ENCODE measurements at places on chromosomes 2 and 18. TPM values are rescaled to one million over a fixed set of nuclear protein-coding genes. Genes with fewer than 3 reads are reported as not detected.

DNA sequence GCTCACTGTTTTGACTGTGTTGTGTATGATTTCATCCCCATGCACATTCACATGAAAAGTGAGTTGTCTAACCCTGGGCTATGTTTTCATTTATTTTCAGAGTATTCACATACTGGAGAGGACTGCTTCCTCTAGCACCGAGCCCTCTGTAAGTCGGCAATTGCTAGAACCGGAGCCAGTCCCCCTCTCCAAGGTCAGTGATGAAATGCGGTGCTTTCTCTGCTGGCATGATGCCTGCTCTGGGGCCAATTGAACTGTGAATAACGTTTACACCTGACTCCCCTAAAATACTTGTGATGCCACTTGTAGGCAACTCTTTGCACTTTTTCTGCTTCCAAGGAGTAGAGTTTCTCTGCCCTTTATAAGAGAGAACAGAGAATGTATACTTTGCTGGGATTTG, 126.9 kb downstream of the PRKRA start:
- DNase-seq: no peak
- no peaks in the 10 kb centered on the region for H3K36me3 ChIP-seq
- H3K4me3 ChIP-seq: no peak overlapping the region
- H3K27me3 ChIP-seq: no peaks in the 10 kb centered on the region

- no peak overlapping the region for H3K4me3 ChIP-seq
- H3K27me3 ChIP-seq: no peaks in the 10 kb centered on the region
- no peak overlapping the region for H3K27ac ChIP-seq
- H3K36me3 ChIP-seq: no peaks in the 10 kb centered on the region
- no peak for DNase-seq
These were observed 256.1 kb downstream of the RPRM start for GRCh38 chr2:153222231-153223165.

GRCh38 chr2:20042531-20042930, 8.9 kb downstream of the LAPTM4A start:
- H3K27ac ChIP-seq: peak overlapping the region; percentile 19
- no peaks in the 10 kb centered on the region for H3K27me3 ChIP-seq
- peaks cover 33% of the 10 kb centered on the region for H3K36me3 ChIP-seq

GRCh38 chr2:116732322-116732721, 1082.2 kb upstream of the DDX18 start:
- DNase-seq: no peak
- no peak overlapping the region for H3K27ac ChIP-seq
- no peaks in the 10 kb centered on the region for H3K36me3 ChIP-seq
- no peak overlapping the region for H3K4me3 ChIP-seq

GRCh38 chr18:41666231-41666630, 288.8 kb upstream of the PIK3C3 start:
- H3K4me1 ChIP-seq: no peaks in the 10 kb centered on the region
- H3K36me3 ChIP-seq: no peaks in the 10 kb centered on the region
- no peak overlapping the region for H3K27ac ChIP-seq

DNA sequence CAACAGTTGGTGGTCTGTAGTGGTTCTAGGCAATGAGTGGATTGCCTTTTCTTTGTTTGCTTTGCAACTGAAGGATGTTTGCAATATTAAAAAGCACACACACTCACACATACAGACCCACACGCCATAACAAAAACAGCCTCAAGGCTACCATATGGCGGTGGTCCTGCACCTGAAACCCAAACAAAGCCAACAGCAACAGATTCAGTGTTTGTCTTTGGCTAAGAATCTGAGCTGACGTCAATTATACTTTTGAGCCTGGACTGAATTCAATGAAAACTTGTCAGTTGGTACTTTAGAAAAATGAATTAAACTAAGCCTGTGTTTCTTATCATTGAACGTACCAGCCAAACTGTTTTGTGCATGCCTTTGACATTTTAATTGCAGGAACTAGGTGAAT, 65.0 kb upstream of the NYAP2 start:
- no peak for DNase-seq
- H3K4me1 ChIP-seq: no peaks in the 10 kb centered on the region
- H3K4me3 ChIP-seq: no peak overlapping the region
- no peaks in the 10 kb centered on the region for H3K36me3 ChIP-seq

DNA sequence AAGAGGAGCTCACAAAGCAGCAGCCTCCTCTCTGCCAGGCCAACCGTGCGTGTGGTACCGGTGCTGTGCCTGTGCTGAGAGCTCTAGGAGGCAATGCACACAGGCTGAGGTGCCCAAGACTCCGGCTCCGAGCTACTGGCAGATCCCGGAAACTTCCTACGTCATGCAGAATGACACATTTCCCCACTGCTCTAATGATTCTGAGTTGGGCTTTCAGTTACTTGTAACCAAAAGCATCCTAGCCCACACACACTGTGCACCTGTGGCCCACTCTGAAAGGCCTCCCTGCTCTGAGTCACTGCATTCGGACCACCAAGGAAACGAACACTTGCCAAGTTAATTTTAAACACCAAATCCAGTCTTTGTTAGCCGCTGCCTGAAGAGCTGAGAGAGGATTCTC, 9.3 kb upstream of the RNU4ATAC start:
- no peak overlapping the region for H3K4me3 ChIP-seq
- no peak overlapping the region for H3K27ac ChIP-seq
- H3K36me3 ChIP-seq: peaks cover 35% of the 10 kb centered on the region
- H3K27me3 ChIP-seq: no peaks in the 10 kb centered on the region

DNA sequence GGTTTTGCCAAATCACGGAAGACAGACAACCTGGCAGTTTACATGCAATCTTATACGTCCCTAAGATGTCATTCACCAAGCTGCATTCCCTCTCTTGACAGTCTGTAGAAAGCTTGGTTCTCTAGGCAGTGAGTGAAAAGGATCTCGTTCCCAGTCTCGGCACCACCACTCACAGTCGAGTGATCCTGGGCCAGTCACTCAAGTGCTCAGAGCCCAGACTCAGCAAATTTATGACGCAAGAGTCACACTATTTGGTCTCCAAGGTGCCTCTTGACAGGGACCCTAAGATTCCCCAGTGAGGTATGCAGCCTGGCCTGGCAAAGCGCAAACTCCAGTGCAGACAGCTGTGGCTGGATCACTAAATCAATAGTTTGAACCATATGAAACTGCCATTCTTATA, 77.9 kb downstream of the EIPR1 start:
- peaks cover 3% of the 10 kb centered on the region for H3K4me1 ChIP-seq
- H3K4me3 ChIP-seq: no peak overlapping the region
- H3K27ac ChIP-seq: no peak overlapping the region
- no peaks in the 10 kb centered on the region for H3K36me3 ChIP-seq
- peak; percentile 55 for DNase-seq

RAB6D gene
- total RNA-seq: under 0.01 TPM

CAMKMT gene
- total RNA-seq: 7.4 TPM

ACVR1 gene
- total RNA-seq: 52.5 TPM

GALNT3 gene
- 11.2 TPM for total RNA-seq

TMEM182 gene
- 1.4 TPM for total RNA-seq

MEP1B gene
- total RNA-seq: not detected

ZBTB7C gene
- total RNA-seq: 0.36 TPM

TGIF1 gene
- total RNA-seq: 150 TPM

PPM1B gene
- total RNA-seq: 31.5 TPM

NLRC4 gene
- total RNA-seq: not detected

UGT1A10 gene
- total RNA-seq: not detected

Measured in osteoblast (primary cell).